Common myeloid progenitor, CD34-positive (primary cell): ENCODE measurements at places on chromosomes 11 and 22.

DNA sequence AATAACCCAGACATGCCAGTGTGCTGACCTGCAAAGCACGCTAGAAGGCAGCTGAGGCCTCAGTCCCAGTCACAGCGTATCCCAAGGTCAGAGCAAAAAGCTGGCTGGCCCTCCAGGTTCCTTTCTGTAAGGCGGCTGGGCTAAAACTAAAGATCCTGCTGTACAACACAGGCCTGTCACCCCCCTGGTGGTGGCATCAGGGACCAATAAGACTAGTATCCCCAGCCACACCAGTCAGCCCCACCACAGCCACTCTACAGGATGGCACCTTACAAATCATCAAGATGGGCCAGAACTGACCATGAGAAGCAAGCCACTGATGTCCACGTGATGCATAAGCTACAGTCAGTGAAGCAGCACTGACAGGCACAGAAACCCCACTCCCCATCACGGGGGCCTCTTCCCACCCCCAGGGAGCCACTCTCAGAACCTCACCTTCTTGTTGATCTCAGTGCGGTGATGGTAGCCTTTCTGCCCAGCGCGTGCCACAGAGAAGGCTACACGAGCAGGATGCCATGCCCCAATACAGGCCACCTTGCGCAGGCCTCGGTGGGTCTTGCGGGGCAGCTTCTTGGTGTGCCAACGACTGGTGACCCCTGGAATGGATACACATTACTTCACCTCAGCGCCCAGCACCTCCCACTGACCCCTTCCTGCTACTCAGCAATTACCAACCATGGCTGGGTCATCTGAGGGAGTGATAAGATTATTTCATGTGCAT lies 5.0 kb downstream of the RPL3 start:
- no peak for DNase-seq

- DNase-seq, result no peak
Measured at GRCh38 chr22:21970037-21970799, 12.4 kb downstream of the TOP3B start.

GRCh38 chr22:32949391-32950173 lies 108.6 kb downstream of the SYN3 start:
- no peak for DNase-seq

DNA sequence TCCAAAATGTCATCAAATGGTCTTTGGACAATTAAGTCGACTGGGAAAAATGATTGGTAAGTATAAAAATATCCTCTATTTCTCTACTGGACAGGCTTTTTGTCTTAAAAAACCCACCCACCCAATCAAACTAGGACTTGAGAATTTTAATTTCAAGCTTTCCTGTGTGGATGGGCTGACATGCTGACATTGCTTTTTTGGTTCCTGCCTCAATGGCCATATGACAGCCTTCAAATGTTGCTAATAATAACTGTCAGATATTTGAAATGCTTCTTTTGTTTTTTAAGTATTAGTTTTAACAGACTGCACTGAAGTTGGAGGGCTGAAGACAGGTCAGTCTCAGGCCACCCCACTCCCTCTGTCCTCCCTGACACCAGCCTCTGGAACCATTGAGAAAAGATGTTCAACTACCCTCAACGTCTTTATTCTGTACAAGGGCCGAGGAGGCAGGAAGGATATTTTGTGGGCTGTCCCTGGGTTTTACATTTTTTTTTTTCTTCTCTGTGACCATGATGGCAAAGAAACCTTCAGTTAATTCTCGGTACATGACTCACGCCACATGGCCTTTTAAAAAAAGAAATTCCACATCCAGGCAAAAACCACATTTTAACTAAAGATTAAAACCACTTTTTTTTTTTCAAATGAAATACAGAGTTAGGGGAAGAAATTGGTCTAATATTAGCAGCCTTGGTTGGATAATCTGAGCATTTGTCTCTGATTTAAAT lies 130.4 kb downstream of the SLC1A2 start:
- DNase-seq, result peak; percentile 90

GRCh38 chr11:72228229-72228843 lies 3.8 kb downstream of the INPPL1 start:
- no peak for DNase-seq

GRCh38 chr11:66617155-66617834 lies 865 bp downstream of the RBM14 start:
- DNase-seq, result no peak

DNA sequence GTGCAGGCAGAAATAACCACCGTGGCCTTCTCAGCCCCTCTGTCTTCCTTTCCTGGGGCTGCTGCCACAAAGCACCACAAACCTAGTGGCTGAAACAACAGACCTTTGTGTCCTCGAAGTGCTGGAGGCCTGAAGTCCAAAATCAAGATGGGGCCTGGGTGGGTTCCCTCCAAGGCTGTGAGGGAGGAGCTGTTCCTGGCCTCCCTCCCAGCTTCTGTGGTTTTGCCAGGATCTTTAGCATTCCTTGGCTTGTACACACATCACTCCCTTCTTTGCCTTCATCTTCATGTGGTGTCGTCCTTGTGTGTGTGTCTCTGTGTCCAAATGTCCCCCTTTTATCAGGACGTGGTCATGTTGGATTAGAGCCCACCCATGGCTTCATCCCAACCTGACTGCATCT lies 29.0 kb upstream of the PARVG start:
- no peak for DNase-seq

DNA sequence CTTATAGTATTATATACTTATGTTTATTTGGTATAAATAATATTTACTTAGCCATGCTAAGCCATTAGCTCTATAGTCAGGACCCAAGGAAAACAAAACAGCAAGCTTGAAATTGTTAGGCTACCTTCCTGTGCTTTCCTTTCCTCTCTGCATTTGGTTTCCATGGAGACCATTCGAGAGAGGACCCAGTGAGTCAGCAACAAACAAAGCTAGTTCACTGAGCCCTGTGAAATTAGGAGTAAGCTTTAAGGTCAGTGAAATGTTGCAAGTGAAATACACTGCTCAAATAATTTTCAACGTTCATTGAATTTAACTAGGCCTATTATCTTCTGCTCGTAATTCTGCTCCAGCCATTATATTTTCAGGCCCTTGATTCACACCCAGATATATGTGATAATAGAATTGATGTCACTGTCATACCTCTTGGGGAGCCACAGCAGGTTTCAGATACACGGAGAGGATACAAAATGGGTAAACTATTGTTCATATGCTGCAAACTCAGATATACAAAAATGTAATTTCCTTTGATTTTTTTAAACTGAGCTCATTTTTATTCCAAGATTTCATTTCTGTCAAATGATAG lies 9.1 kb upstream of the OR10D3 start:
- peak; percentile 79 for DNase-seq

GRCh38 chr22:29813563-29813962 lies 24.5 kb downstream of the ASCC2 start:
- no peak for DNase-seq

GRCh38 chr11:118838905-118839553 lies 44.7 kb upstream of the CXCR5 start:
- DNase-seq, result no peak

DNA sequence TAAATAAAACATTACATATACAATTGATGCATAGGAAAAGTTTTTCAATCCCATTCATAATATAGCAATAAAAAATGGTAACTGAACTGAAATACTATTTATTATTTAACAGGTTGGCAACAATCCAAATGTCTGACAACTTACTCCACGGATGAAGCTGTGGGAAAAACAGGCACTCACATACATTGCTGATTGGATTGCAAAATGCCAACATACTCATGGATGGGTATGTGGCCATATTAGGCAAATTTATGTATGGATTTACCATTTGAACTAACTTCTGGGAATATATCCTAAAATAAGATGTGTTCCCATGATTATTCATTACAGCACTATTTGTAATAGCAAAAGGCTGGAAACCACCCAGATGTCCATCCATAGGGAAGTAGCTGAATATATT lies 3.2 kb upstream of the BIRC2 start:
- no peak for DNase-seq

DNA sequence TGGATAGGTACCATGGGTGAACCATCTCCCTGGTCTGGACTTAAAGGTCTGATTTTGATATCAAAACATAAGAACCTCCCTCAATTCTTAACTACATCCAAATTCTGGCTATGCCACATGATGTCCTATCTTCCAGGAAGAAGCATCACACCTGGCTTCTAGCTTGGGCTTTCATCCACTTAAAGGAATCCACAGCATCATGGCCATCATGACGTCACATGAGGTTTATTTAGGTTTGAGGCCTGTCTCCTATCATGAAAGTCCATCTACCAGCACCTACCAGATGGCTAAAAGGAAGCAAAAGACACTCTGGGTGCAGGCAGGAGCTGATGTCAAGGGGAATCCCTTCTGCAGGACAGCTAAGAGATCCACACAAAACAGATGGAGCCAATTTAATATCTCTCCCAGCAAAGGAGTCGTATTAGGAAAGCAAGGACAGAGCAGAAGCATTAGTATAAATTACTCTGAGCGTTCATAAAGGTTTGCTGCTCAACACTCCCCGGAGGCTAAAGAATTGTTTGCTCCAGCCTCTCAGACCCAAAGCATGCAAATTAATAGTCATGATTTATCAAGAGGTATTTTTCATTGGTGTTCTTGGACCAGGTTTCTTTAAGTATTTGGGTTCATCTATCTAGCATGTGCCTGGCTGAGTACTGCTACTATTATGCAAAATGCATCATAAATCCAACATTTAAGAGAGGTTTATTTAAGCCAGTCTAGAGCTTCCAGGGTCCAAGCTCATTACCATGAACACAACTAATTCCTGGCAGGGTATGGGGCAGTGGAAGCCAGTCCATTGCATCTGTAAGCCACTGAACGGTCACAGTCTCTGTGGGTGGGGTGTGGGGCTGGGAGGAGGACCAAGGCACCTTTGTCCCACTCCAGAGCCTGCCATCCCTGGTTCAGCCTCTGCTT lies 47.2 kb downstream of the GALNT18 start:
- no peak for DNase-seq

DNA sequence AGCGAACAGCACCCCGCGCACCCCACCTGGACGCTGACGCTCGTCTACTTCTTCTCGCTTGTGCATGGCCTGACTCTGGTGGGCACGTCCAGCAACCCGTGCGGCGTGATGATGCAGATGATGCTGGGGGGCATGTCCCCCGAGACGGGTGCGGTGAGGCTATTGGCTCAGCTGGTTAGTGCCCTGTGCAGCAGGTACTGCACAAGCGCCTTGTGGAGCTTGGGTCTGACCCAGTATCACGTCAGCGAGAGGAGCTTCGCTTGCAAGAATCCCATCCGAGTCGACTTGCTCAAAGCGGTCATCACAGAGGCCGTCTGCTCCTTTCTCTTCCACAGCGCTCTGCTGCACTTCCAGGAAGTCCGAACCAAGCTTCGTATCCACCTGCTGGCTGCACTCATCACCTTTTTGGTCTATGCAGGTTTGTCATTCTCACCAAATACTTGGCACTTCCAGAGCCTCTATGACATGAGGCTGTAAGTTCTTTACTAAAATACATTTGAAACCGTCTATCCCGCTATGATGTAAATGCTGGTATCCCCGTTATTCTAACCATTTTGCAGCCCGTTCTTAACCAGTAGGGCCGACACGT lies 535 bp downstream of the AQP11 start:
- peak; percentile 6 for DNase-seq

- no peak for DNase-seq
Measured at GRCh38 chr11:99148352-99148751, 127.6 kb downstream of the CNTN5 start.

DNA sequence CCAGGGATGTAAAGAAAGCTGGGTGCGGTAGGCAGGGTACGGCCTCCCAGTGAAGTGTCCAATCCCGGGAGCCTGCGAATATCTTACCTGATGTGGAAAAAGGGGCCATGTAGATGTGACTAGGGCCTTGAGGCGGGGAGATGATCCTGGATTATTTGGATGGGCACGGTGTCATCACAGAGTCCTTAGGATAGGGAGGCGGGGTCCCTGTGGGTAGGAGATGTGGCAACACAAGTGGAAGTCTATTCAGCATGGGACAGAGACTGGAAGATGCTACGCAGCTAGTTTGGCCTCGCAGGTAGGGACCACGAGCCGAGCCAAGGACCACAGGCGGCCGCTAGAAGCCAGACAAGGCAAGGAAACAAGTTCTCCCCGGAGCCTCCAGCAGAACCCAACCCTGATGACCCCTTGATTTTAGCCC lies 46.4 kb upstream of the SHANK2 start:
- no peak for DNase-seq

DNA sequence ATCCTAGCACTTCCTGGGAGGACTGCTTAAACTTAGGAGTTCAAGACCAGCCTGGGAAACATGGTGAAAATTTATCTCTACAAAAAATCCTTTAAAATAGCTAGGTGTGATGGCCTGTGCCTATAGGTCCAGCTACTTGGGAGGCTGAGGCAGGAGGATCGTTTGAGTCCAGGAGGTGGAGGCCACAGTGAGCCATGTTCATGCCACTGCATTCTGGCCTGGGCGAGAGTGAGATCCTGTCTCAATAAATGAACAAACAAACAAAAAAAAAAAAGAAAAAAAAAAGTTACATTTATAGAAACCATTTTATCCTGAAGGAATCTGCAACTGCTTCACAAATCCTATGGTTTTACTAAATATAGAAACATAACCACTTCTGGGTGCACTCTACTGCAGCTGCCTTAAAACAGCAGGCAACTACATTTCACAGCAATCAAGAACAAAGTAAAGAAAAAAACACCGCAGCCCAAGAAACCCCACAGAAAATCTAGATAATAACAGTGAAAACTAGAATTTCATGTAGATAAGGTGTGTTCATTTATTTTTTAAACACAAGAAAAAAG lies 75.9 kb upstream of the GAB2 start:
- DNase-seq, result no peak

- no peak for DNase-seq
Measured at GRCh38 chr11:95569207-95569606, 220.4 kb downstream of the FAM76B start.

DNA sequence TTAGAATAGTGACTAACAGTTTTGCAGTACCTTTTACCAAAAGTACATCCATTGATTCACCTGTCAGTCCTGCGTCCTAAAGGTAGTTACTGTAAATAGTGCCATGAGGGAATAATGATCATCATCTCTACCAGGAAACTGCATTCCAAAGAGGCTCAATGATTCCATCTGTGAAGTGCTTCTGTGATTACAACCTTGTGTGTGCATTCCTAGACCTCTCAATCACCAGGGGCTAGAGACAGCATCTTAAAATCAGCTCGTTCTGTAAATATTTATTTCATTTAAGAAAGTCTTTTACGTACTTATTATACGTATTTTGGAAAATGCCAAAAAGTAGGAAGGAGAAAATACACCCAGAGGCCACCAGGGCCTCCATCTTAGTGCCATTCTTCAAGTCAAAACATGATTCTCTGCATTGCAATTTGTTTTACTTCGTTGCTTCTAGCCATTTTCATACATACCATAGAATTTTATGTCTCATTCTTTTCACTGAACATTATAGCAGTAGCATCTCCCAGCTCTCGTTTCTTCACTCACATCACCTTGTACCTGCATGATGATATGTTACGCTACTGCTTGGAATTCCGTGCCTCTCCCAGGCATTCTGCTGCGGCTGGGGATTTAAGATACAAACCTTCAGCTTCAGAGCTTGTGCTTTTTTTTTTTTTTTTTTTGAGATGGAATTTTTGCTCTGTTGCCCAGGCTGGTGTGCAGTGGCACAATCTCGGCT lies 117.0 kb downstream of the SEZ6L start:
- no peak for DNase-seq

GRCh38 chr11:106399076-106399511 lies 321.6 kb downstream of the AASDHPPT start:
- DNase-seq, result no peak

- DNase-seq, result peak; percentile 35
Measured at GRCh38 chr11:32385998-32386397, 49.3 kb downstream of the WT1 start.

- DNase-seq, result no peak
Measured at GRCh38 chr11:40139536-40139935, 1319.9 kb downstream of the LRRC4C start.

- no peak for DNase-seq
Measured at GRCh38 chr11:44928816-44929215, 21.9 kb downstream of the TP53I11 start.
